Fibroblast of skin of right biceps (primary cell): ENCODE measurements at places on chromosomes 13 and 19.

DNA sequence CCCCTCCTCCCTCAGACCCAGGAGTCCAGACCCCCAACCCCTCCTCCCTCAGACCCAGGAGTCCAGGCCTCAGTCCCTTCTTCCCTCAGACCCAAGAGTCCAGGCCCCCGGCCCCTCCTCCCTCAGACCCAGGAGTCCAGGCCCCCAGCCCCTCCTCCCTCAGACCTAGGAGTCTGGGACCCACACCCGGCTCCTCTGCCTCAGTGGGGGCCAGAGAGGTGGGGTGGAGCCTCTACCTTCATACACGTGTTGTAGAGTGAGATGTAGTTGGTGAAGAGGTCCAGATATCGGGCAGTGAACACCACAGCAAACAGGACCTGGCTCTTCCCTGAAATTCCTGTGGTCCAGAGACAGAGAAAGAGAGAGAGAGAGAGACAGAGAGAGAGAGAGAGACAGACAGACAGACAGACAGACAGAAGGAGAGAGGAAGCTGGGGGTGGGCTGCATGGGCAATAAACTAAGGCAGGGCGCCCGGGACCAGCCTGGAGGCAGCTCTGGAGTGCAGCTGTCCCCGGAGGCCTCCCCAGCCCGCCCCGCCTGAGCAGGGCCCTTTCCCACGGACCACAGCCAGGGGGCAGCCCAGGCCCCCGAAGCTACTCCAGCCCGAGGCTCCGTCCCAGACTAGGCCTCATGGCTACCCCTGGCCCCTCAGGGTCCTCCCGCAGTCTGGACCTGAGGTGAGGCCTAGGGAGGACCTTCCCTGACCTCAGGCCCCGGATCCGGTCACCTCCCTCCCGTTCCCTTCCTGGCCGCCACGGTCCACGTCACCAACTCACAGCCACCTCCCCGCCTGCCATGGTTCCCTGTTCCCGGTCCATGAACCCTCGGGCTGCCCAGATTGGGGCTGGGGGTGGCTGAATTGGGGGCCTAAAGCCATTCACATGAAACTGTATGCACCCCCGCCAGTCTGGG lies 907 bp downstream of the KDELR1 start:
- peak; percentile 66 for DNase-seq

GRCh38 chr19:11165486-11166030 lies 10.0 kb upstream of the SPC24 start:
- DNase-seq = peak; percentile 44

GRCh38 chr13:77717508-77717907 lies 20.0 kb downstream of the SLAIN1 start:
- DNase-seq = no peak

DNA sequence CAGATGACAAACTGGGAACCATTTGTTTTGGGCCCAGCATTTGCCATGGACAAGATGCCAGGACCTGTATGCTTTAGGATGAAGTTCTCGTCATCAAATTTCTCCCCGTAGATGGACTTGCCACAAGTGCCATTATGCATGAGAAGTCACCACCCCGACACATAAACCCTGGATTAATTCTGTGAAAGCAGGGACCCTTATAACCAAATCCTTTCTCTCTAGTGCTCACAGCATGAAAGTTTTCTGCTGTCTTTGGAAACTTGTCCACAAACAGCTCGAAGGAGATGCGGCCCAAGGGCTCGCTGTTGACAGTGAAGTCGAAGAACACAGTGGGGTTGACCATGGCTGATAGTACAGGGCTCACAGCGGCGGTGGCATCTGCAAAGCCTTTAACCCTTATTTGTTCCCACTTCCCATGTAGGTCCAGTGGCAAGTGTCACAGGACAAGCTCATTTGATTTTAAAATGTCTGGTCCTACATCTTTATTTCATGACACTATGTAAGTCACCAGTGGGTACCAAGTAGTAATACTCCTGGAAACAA lies 75.2 kb upstream of the MIR17HG start:
- no peak for DNase-seq

GRCh38 chr19:51986309-51987291 lies at the start of gene ZNF350:
TSS of gene ZNF350 (minus strand) at chr19:51986840. CDS start at chr19:51974360, 12,480 bp downstream.
- peak; percentile 95 for DNase-seq

DNA sequence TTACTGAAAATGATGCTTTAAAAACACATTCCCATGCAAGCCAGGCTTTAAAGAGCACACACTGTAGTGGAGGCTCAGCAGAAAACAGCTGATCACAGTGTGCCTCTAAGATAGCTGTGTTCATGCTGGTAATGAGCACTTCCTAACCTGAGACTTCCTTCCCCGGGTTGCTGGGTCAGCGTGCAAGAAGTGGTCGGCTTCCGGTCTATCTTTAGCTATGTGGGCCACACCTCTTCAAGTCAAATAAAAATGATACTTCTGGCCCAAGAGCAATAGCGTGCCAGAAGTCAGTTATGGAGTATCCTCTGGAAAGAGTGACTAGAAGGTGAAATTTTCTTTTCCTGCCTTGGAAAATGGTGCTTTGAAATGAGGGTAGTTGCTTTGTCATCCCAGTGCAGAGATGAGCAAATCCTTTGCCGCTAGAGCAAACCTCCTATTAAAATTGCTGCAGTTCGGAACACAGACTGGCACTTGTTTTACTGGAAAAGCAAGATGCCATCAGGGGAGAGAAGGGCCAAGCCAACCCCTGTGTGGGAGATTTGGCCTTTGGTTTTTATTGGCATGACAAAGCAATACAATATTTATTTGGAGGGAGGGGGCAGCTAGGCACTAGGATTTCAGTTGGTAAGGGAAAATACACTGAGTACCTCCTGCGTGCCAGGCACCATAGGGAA lies 64.2 kb downstream of the ARHGAP35 start:
- DNase-seq = no peak

DNA sequence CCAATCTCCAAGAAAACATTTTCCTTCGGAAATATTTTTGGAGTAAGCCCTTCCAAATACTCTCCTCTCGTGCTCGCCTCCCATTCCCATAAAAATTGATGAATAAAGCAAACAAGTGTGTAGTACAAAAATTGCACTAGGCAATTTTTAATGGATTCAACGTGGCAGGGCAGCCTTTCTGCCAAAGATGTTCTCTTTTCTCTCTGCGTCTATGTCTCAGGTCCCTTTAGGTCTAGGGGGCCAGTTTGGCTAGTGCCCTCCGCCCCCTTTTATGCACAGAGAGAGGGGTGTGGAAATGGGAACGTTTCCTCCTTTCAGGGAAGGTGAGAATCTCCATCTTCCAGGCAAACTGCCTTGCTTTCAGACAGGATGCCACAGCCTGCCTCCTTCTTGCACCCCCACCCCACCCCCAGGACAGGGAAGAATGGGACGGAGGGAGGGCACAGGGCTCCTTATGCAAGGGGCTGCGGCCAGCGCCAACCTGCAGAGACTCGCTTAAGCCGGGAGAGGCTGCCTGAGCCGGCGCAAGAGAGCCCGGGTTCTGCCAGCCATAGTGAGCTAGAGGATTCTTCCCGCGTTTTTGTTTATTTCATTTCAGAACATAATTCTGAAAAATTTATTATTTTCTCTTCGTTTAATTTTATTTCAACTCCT lies 2.7 kb upstream of the ZIC2 start:
- no peak for DNase-seq

- peak; percentile 44 for DNase-seq
Observed at GRCh38 chr13:27954406-27954851, 14.7 kb downstream of the CDX2 start.
